ENCODE measurements at places on chromosomes 2 and 18.

- DNase-seq = no peak
Observed at GRCh38 chr18:61496374-61496773, 163.1 kb downstream of the CDH20 start.

DNA sequence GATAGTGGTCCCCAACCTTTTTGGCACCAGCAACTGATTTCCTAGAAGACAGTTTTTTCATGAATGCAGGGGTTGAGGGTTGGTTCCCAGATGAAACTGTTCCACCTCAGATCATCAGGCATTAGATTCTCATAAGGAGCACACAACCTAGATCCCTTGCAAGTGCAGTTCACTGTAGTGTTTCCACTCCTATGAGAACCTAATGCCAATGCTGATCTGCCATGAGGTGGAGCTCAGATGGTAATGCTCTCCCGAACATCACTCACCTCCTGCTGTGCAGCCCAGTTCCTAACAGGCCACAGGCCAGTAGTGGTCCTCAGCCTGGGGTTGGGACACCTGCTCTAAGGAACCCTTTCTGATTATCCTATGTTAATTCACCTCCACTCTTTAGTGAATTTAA lies 133.5 kb downstream of the SOX11 start:
- DNase-seq = no peak

GRCh38 chr18:27752944-27753343 lies 424.0 kb downstream of the CDH2 start:
- no peak for DNase-seq

GRCh38 chr2:233076749-233077148 lies 16.6 kb downstream of the INPP5D start:
- no peak for DNase-seq

GRCh38 chr2:172282944-172283343 lies 144.4 kb upstream of the ITGA6 start:
- no peak for DNase-seq

DNA sequence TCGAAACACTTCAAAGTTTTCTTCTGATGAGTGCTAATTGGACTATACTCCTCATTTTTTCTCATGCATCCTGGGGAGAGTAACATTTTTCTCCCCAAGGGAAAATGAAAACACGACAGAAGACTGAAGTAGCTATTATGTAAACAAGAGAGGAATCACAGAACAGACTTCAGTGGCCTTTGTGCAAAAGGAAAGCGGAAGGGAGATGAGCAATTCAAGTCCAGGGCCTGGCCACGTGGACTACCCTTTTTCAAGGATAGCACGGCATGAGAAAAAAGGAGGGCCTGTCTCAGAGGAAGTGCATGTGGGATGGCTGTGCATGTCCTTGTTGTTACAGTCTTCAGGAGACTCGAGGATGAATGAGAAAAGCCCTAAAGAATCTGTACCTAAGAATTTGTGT lies 43.8 kb upstream of the KCNE4 start:
- DNase-seq = no peak

- no peak for DNase-seq
Observed at GRCh38 chr2:178836807-178837206, 29.6 kb upstream of the TTN start.

DNA sequence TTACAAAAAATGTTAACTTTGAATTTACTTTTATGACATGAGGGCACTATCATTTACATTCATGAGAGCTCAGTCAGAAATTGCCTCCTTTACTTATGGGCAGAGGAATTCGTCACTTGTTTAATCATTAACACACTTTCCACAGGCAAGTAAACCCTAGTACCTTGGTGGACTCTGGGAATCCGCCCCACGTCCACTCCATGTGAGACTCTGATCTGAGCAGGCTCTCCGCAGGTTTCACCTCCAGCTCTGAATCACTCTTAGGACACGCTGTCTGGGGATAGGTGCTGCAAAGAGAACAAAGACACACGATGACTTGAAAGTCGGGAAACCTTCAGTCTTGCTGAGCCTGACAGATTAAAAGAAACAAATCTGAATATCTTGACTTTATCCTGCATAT lies 73.6 kb downstream of the LPIN2 start:
- no peak for DNase-seq

DNA sequence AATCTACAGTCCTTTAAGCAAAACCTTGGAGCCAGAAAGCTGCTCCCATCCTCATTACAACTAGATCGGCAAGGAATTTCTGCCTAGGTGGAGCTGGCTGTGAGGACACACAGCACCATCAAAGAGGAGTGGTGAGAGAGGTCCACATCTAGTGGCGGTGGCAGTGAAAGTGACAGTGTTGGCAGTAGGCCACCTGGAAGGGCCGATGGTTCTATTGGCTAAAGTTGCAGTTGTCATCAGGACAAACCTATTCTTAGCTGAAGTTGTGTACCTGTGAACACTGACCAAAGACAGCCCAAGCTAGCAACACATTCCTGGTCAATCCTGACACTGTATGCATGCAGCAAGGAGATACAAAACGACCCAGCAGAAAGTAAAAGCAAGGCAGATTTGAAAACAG lies 218.1 kb upstream of the CHAC2 start:
- DNase-seq = no peak

GRCh38 chr2:113061896-113062770 lies 3.1 kb downstream of the IL36RN start:
- no peak for DNase-seq

DNA sequence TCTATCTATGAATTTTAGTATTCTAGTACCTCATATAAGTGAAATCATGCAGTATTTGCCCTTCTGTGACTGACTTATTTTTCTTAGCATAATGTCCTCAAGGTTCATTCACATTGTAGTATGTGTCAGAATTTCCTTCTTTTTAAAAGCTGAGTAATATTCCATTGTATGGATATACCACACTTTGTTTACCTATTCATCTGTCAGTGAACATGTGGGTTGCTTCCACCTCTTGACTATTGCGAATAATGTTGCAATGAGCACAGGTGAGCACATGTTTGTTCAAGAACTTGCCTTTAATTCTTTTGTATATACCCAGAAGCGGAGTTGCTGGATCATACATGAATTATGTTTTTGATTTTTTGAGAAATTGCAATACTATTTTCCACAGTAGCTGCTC lies 187.4 kb upstream of the RBMS1 start:
- no peak for DNase-seq

DNA sequence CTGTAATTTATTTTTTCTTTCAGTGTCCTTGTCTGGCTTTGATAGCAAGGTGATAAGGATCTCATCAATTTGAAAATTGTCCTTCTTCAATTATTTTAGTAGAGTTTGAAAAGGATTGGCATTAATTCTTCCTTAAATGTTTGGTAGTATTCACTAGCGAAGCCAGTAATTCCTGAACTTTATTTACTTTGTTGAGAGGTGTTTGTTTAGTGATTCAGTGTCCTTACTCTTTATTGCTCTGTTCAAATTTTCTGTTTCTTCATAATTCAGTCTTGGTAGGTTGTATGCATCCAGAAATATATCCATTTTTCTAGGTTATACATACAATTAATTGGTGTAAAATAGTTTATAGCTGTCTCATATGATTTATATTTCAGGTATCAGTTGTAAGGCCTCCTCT lies 676.7 kb upstream of the POU3F3 start:
- DNase-seq = no peak

GRCh38 chr18:8478166-8478967 lies 130.9 kb upstream of the RAB12 start:
- DNase-seq = no peak

DNA sequence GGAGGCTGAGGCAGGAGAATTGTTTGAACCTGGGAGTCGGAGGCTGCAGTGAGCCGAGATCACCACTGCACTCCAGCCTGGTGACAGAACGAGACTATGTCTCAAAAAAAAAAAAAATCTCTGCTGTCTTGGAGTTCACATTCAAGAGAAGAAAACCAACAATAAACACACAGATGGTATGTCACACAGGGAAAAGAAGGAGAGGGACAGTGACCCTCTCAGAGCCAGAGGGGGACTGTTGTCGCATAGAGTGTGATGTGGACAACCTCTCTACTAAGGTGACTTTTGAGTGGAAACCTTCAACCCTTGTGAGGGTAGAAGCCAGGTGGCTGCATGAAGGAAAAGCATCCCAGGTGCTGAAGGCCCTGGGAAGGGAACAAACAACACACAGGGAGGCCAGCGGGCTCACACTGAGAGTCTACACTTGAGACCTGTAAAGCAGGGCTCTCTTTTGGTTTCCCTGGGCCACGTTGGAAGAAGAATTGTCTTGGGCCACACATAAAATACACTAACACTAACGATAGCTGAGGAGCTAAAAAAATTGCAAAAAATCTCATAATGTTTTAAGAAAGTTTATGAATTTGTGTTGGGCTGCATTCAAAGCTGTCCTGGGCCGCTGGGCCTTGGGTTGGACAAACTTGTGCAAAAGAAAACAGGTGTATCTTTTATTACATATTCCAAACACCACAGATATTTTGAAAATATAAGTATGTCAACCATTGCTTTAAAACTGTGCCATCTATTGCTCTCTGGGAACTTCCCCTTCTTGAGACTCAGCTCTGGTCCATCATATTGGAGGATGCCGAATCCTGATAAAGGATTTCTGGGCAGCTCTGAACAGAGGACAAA lies 136.0 kb downstream of the DDX1 start:
- no peak for DNase-seq

GRCh38 chr2:241951316-241951700 lies 81.8 kb downstream of the RTP5 start:
- peak; percentile 8 for DNase-seq

- no peak for DNase-seq
Observed at GRCh38 chr2:211302676-211303075, 746.3 kb downstream of the CPS1 start.

GRCh38 chr2:40289771-40290404 lies 162.0 kb downstream of the SLC8A1 start:
- no peak for DNase-seq

- no peak for DNase-seq
Observed at GRCh38 chr2:10957391-10957790, 45.7 kb downstream of the KCNF1 start.

DNA sequence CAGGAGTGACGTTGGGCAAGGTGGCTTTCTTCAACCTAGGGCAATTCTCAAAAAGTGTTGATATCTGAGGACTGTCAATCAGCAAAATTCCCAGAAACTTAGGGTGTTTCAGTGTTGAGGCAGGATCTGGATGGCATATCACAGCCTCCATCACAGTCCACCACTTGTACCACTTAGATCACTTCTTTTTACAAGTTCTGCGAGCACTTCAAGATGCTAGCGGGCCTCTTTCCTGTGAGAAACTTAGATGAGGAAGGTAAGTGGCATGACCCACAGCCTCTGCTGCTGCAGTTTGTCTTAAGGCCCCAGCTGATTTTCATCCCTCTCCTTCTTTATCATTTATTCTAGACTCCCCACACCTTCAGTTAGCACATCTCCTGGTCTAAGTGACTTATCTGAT lies 295.4 kb upstream of the ZNF521 start:
- no peak for DNase-seq

- no peak for DNase-seq
Observed at GRCh38 chr18:67109535-67109934, 407.0 kb downstream of the DSEL start.

- no peak for DNase-seq
Observed at GRCh38 chr18:63586966-63587365, at the start of gene SERPINB13. SERPINB13 (plus strand) TSS chr18:63587343; CDS start chr18:63588668, 1,325 bp downstream.

GRCh38 chr2:53103679-53104078 lies 663.9 kb upstream of the CHAC2 start:
- DNase-seq = peak; percentile 86

GRCh38 chr2:102664471-102664909 lies 45.1 kb downstream of the SLC9A2 start:
- no peak for DNase-seq

GRCh38 chr2:18804536-18804935 lies 215.2 kb upstream of the NT5C1B start:
- DNase-seq = no peak

- DNase-seq = no peak
Observed at GRCh38 chr2:46171411-46171953, 125.7 kb upstream of the EPAS1 start.

DNA sequence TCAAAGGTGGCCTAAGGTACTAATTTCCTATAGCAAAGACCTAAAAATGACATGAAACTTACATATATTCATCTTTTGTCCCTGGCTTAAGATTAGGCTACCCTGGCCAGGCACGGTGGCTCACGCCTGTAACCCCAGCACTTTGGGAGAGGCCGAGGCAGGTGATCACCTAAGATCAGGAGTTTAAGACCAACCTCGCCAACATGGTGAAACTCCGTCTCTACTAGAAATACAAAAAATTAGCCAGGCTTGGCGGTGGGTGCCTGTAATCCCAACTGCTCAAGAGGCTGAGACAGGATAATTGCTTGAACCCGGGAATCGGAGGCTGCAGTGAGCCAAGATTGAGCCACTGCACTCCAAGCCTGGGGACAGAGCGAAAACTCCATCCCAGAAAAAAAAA lies 5.9 kb downstream of the SRSF7 start:
- DNase-seq = no peak

DNA sequence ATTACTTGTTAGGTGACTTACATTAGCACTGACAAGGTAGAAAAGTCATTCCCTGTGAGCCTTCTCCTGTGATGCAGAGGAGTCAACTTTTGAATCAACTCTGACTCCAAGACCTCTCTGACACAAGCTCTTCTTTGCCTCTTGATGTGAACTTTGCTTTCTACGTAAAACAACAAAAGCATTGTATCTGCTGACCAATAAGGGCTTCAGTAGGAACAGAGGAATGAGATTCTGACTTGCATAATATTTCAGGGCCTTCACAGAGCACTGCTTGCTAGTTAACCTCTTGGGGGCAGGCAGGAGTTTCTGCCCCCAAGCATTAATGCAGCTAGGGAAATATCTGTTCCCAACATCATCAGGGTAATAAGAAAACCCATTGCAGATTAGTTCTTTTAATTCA lies 791.5 kb downstream of the BCL11A start:
- no peak for DNase-seq

- DNase-seq = no peak
Observed at GRCh38 chr18:37219257-37219656, 346.3 kb downstream of the CELF4 start.

- DNase-seq = no peak
Observed at GRCh38 chr18:24138409-24138788, 463 bp upstream of the CABYR start.

DNA sequence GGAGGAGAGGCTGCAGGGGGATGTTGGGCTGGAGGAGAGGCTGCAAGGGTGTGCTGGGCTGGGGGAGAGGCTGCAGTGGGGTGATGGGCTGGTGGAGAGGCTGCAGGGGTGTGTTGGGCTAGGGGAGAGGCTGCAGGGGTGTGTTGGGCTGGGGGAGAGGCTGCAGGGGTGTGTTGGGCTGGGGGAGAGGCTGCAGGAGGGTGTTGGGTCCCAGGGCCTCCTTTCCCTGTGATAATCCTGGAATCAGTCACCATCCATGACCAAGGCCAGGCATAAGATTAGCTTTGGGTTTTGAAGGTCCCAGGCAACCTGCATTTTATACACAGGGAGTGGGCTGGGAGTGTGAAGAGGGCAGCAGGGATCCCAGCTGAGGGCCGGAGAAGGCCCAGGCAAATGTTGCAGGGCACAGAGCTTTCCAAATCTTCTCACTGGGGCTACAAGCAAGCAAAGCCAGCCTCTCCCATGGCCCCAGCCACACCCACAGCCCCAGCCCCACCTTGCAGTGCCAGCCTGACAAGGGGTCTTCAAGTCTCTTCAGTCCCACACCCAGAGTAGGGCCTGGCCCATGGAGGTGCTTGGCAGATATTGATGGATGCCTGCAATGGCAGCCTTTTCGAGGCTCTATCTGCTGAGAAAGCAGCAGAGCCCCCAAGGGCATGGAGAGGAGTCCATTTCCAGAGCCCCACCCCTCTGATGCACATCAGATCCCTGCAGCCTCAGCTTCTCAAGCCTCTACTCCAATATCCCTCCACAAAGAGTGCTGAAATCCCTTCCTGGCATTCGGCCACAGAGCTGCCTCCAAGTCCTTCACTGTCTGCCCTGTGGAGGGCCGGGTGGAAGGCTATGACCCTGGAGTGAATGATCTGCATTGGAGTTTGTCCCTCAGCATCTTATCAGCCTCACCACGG lies 50.3 kb upstream of the GLI2 start:
- DNase-seq = no peak

Measured in DMS79 (cell line).